ENCODE measurements at places on chromosomes 13 and 19.

GRCh38 chr19:29370276-29370675 is 155.5 kb upstream of the VSTM2B start:
- no peak for DNase-seq

GRCh38 chr13:93927431-93927830 is 552.1 kb downstream of the DCT start:
- DNase-seq: no peak

DNA sequence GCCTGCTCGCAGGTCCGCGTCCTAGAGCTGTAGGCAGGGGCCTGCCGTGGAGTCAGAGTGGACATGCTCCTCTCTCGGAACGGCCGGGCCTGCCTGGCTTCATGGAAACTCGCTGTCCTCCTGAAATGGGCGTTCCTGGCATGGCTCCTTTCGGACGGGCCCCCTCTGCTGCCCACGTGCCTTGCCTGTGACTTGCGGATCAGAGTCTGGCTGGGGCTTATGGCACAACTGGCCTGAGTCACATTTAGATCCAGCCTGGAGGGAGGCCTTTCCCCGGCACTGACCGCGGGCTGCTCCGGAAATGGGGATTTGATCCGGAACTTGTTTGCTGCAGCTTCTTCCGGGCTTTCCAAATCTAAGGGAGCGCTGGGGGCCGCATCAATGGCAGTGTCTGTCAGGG is 28.1 kb downstream of the THSD1 start:
- no peak for DNase-seq

- DNase-seq: no peak
Observed at GRCh38 chr13:46058268-46058667, 5.7 kb upstream of the ZC3H13 start.

GRCh38 chr13:21035498-21035897 is 25.9 kb downstream of the LATS2 start:
- DNase-seq: no peak

- no peak for DNase-seq
Observed at GRCh38 chr19:40241809-40242384, 15.4 kb upstream of the CCNP start.

DNA sequence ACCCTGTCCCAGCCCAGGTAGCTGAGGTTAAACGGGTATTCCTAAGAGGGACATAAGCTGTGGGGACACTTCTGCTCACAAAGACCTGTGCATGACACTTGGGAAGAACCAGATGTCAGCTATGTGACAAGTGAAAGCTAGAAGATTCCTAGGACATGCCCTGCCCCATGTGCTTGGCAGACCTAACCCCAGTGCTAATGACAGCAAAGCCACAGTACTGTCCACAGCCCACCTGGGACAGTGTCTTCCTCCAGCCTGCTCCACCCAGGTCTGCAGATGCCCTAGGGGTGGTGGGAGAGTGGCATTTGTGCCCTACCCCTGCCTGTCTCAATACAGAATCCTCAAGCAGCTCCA is 18.4 kb upstream of the EPHX3 start:
- DNase-seq: no peak

DNA sequence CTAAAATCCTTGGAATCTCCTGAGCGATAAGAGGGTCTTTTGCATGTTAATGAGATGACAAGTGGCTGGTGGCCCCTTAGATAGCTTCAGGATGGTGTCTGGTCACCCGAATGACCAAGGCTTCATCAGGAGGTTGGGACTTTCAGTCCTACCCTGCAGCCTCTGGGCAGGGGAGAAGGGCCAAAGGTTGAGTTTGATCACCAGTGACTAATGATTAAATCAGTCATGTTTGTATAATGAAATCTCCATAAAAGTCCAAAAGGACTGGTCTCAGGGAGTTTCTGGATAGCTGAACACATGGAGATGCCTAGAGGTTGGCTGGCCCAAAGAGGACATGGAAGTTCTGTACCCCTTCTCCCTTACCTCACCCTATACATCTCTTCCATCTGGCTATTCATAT is 316.2 kb downstream of the MTUS2 start:
- DNase-seq: no peak

DNA sequence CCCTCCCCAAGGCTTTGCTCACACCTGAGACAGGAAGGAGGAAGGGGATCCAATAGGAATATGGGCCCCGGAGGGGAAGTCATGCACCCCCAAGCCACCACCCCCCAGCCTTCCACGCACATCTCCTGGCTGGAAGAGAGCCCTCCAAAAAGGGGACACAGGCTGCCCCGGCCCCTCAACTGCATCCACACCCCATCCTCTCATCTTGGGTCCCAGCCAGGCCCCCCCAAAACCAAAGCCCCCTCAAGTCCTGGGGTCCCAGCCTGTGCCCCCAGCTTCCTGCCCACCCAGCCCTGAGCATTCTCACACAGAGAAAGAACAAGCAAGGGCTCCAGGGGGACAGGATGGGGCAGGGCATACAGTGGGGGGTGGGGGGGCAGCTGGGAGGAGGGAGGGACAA is 12.1 kb downstream of the SMIM24 start:
- DNase-seq: no peak

- no peak for DNase-seq
Observed at GRCh38 chr19:4210166-4210731, 19.1 kb upstream of the EBI3 start.

GRCh38 chr13:113354831-113355610 is 8.9 kb downstream of the GRTP1 start:
- no peak for DNase-seq

GRCh38 chr13:41587490-41587889 is 130.1 kb downstream of the RGCC start:
- DNase-seq: no peak

DNA sequence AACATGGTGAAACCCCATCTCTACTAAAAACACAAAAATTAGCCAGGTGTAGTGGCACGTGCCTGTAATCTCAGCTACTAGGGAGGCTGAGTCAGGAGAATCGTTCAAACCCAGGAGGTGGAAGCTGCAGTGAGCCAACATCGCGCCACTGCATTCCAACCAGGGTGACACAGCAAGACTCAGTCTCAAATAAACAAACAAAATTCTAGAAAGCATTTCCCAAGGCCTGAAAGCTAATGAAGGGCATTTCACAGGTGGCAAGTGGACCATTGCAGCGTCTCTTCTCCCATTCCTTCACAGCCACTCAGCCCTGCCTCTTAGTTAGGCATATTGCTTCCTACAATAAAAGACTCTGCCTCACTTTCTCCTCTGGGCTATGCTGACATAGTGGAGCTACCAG is 13.5 kb upstream of the RXFP2 start:
- no peak for DNase-seq

GRCh38 chr19:39410831-39411080 is 1.7 kb upstream of the PLEKHG2 start:
- DNase-seq: no peak

- no peak for DNase-seq
Observed at GRCh38 chr13:42038661-42039456, 9.6 kb upstream of the DGKH start.

DNA sequence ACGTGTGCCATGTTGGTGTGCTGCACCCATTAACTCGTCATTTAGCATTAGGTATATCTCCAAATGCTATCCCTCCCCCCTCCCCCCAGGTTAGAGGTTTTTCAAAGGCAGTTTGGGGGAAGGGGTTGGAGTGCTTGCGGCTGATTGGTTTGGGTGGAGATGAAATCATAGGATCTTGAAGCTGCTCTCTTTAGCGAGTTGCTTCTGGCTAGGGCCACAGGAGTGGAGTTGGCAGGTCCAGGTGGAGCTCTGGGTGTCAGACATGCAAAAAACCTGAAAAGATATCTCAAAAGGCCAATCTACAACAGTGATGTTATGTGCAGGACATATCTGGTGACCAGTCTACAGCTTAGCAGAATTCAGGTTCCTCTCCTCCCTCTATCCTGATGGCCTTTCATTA is 32.6 kb upstream of the CXCL17 start:
- no peak for DNase-seq

GRCh38 chr13:20391597-20392452 is 133.8 kb downstream of the CRYL1 start:
- DNase-seq: no peak

- DNase-seq: no peak
Observed at GRCh38 chr13:25172303-25172630, 179 bp upstream of the AMER2 start.

DNA sequence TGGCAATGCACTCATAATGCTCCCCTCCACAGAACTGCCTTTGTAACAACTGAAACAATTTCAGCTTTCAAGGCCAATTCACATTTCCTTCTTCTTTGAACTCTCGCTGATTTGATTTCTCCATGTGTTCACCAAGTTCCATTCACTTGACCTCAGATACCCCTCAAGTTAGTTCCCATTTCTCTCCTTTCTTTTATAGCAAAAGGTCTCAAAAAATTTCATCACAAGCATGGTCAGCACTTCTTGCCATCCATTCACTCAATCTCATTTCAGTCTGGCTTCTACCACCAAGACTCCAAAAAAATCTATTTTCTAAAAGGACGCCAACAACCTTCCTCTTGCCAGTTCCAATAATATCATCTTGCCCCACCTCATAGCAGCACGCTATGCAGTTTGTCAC is 135.7 kb downstream of the DIAPH3 start:
- DNase-seq: no peak

DNA sequence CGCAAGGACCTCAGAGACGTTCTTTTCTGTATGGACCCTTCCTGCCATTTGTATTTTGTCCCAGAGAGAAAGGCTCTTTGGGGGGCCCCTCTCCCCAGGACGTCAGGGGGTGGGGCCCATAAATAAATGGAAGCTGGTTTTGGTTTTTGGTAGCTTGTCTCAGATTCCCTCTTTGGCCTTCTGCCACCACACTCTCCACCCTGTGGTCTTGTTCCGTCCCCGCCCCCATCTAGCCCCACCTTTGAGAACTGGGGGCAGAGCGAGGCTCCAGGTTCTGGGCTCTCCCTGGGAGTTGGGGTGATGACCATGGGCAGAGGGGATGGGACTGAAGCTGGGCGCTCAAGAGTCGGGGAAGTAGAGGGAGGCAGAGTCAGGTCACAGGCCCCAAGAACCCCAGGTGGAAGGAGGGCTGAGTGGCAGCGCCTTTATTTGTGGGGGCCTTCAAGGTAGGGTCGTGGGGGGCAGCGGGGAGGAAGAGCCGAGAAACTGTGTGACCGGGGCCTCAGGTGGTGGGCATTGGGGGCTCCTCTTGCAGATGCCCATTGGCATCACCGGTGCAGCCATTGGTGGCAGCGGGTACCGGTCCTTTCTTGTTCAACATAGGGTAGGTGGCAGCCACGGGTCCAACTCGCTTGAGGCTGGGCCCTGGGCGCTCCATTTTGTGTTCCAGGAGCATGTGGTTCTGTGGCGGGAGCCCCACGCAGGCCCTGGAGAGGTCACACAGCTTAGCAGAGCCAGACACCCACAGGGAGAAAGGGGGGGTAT is 3.3 kb downstream of the ISYNA1 start:
- DNase-seq: no peak

DNA sequence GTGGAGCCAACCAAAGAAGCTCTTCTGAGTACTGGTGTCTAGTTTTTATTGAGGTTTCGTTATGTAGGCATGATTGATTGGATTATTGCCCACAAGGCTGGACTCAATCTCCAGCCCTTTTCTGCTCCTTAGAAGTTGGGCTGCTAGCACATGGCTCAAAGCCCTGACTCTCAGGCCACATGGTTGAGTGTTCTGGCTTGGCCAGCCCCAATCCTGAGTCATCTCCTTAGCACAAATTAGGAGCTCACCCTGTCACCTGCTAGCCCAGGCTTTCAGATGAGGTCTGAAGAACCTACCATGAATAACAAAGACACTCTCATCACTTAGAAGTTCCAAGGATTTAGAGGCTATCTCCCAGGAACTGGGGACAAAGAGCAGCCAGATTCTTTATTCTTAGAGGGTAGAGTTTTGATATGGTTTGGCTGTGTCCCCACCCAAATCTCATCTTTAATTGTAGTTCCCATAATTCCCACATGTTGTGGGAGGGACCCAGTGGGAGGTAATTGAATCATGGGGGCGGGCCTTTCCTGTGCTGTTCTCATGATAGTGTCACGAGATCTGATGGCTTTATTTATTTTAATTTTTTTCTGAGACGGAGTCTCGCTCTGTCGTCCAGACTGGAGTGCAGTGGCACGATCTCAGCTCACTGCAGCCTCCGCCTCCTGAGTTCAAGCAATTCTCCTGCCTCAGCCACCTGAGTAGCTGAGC is 11.3 kb downstream of the DPY19L3 start:
- DNase-seq: no peak

GRCh38 chr13:75255653-75256052 is 226.3 kb downstream of the TBC1D4 start:
- no peak for DNase-seq

DNA sequence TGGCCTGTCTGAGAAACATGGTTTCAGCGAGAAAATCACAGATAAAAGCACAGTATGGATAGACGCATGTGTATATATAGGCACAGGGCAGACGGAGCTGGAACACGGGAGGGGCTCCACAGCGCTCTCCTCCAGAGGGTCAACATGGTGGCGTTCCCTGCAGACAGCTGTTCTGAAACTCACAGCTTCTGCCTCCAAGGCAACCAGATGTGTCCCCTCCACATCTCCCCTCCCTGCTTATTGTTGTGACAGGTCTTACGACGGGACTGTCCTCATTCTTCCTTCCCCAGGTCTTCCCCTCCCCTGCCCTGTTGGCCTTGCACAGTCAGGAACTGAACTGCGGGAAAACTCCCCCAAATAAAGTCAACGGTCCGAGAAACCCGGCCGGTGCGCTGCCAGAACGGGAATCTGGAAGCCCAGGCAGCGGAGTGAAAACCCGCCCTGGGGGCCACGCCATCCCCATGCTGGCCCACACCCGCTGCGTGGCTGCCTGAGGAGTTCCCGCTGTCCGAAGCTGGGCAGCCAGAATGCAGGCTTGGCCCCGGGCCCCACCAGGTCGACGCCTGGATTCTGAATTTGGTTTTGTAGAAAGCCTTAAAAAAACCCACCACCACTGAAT is 2.6 kb upstream of the TIMM13 start:
- DNase-seq: no peak

DNA sequence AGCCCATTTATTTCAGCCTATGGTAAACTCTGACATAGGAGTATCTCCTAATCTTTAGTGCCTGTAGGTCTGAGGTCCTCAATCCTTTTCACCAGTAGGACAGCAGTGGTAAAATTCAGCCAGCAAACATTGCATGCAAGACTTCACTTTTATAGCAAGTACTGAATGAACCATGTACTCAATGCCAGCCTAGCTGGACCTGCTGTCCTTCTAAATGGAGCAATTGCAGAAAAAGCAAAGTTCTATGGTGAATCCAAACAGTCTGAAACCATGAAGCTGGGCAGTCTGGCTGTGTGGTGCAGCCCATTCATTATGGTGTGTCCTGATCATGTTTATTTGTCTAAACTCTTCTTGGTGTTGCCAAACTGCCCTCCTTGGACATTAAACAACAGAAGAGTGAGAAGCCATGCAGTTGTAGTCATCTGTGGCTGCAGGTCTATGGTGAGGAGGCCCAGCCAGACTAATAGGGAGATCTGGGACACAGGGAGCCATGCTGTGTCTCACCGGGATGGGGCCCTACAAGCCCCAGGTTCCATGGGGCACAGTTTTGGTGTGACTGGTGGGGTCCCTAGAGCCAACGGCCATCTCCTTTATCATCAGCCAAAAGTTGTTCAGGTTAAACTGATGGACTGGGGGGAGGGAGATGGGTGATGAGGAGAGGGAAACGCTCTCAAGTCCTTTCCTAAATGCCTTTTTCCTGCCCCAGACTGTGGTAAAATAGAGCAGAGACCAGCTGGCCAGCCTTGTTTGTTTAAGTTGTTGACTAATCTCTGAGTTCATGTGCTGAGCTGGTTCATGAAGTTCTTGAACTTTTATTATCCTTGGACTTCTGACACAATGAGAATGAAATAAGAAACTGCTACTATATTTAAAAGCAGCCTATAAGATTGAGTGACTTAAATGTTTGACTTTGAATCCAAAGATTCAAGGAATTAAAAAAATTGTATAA is 20.6 kb upstream of the TNFSF11 start:
- DNase-seq: no peak
